ENCODE measurements at places on chromosomes 3 and 15. TPM values are rescaled to one million over a fixed set of nuclear protein-coding genes. Genes with fewer than 3 reads are reported as not detected.

DNA sequence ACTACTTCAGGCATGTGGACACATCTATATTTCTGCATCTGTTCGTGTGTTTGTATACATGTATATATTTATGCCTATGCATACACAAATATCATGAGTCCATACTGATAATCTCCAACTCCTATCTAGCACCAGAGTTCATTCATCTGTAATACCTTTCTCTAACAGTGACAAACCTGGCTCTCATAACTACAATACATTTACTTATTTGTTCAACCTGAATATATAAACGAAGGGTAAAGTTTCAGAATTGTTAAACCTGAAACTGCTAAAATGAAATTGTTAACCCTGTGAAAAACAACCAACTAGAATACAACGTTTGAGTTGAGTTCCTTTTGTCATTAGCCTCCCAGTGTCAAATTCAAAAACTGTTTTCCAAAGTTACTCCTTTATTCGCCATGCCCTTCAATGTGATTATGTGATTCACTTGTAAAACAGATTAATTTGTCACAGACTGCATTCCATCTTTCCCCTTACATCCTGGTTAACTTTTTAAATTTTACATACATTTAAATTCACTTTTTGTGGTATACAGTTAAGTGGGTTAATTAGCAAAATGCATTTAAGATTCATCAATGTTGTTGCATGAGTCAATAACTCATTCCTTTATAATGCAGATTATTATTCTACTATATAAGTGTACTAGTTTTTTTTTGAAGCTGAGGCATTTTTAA, 58.5 kb downstream of the PIK3R4 start:
- no peak for DNase-seq

The GMNC gene
- total RNA-seq, result not detected

GRCh38 chr3:27699067-27699466, 23.1 kb downstream of the EOMES start:
- DNase-seq, result no peak

DNA sequence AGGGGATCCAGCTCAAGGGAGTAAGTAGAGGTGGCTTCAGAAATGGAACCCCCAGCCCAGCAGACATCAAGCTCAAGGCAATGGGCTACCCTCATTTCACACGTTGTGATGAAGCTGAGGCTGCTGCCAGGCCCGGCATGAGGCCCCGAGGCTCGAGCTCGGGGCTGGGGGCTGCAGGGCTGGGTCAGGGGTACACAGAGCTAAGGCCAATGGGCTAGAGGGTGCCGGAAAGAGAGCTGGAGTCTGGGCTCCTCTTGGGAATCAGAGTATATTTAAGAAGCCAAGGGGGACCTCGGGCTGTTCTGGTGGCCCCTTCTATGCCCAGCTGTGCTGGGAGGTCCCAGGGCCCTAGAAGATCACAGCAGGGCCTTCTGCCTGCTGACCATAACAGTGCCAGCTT, 7.4 kb downstream of the PRSS50 start:
- no peak for DNase-seq

DNA sequence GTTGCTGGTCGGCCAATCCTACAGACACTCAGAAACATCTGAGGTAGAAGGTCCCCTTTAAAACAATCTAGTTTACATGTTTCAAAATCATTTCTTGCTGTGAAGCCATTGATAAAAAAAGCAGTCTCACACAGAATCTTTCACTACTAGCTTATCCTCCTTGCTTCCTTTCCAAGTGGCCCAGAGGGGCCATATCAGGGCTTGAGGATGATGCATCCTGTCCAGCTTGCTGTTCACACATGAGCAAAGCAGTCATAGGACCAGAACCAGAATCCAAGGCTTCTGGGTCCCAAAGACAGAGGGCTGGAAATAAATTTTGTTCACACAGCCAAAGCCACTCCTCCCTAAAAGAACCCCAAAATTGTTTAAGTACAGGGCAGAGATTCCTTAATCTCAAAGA, 9.2 kb upstream of the LYZL4 start:
- no peak for DNase-seq

- DNase-seq, result no peak
These were observed 78.6 kb downstream of the WDR49 start for GRCh38 chr3:167575000-167575600.

The INAFM2 gene
- 8.1 TPM for total RNA-seq

- DNase-seq, result peak; percentile 20
These were observed 1.4 kb downstream of the UBR1 start for GRCh38 chr15:43104426-43104825.

The PAQR5 gene
- 0.11 TPM for total RNA-seq

DNA sequence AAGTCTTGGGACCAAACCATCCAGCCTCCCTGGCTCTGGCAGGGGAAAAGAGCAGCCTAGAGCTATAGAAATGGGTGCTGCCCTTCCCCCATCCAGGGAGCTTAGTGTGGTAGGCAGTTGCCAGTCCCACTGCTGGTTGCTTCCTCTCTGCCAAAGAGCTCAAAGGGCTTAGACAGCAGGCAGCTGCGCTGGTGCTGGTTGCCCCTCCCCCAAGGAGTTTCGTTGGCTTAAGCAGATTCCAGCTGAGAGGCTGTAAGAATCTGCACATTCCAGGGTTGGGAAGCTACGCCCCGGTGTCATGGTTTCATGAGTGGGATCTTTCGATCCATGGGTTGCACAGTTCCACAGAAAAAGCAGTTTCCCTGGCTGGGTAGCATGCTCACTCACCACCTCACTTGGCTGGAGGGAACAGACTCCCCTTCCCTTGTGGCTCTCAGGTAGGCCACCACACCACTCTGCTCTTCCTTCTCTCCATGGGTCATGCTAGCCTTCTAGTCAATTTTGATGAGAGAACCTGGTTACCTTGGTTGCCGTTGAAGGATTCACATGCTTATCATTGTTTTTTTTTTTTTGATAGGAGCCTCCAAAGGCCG, 195.1 kb downstream of the EPHA6 start:
- DNase-seq, result no peak

DNA sequence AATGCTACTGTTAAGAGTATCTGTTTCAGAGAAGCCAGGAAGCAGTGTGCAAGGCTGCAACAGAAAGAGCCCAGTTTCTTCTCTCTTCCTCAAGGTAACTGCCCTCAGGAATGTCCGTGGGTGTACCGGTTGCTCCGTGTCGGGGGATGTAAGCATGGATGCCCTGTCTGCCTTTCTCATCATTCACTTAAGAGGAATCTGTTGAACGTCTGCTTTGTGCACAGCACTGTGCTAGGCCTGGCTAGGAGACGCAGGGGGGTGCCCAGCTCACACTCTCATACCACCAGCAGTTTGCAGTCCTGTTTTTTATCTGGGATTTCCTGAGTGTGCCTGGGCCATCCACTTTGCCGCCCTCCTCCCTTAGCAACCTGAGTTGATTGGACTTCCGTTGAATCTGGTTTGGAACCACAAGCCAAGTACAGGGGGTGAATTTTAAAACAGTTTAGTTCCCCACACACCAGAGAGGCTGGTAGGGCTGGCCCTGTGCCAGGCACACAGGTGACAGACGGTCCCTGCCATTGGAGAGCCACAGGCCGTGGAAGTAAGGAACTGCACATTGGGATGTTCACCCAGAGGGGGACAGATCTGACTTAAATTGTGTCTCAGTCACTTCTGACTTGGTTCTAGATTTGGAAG, 11.2 kb downstream of the BOC start:
- DNase-seq, result no peak

DNA sequence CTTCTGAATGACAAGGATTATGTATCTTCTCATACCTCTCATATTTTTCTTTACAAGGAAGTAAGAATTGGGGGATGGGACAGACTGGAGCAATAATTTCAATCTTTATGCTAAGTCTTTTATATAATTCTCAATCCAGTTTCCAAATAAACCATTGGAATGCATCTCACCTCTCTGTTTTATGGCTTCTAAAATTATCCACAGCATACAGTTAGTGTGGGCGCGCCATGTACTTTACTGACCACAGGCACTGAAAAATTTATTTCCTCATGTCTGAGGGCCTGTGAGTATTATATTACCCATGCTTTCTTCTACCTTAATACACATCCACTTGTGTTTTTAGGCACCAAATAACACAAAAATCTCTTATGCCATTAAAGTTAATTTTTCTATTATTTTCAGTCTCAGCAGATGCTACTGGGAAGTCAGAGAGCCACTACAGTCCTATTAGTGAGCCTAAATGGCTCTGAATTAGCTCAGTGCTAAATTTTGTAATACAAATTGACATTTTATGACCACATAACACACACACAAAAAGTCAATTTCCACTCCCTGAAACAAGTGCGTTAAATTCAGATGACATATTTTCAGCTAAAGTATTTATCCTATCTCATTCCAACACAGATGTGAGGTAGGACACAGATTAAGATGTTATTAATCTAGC, 39.3 kb downstream of the SLITRK3 start:
- DNase-seq, result no peak

- DNase-seq, result no peak
These were observed 47.6 kb upstream of the MEF2A start for GRCh38 chr15:99518191-99518590.

GRCh38 chr15:80404057-80404760, at the start of gene ARNT2:
TSS of gene ARNT2 (plus strand) at chr15:80404382. CDS start at chr15:80404516, 134 bp downstream.
- no peak for DNase-seq

The SLC28A2 gene
- 0.08 TPM for total RNA-seq

DNA sequence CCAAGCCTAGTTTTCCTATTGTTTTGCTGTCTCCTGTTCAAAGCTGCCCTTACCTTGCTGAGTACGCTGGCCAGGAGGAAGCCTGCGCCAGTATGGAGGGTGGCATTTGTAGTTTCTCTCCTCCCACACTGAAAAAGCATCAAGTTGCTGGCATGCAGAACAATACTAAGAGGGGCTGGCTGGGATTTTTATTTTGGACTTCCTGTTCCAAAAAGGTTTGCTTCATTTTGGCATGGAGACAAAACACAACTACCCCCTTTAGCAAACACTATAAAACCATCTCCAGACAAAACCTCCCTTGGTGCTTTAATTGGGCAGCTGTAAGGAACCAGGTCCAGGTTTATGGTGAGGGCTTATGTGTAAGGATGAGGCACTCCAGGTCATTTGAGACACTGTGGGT, 457.6 kb downstream of the PDCD6IP start:
- no peak for DNase-seq

DNA sequence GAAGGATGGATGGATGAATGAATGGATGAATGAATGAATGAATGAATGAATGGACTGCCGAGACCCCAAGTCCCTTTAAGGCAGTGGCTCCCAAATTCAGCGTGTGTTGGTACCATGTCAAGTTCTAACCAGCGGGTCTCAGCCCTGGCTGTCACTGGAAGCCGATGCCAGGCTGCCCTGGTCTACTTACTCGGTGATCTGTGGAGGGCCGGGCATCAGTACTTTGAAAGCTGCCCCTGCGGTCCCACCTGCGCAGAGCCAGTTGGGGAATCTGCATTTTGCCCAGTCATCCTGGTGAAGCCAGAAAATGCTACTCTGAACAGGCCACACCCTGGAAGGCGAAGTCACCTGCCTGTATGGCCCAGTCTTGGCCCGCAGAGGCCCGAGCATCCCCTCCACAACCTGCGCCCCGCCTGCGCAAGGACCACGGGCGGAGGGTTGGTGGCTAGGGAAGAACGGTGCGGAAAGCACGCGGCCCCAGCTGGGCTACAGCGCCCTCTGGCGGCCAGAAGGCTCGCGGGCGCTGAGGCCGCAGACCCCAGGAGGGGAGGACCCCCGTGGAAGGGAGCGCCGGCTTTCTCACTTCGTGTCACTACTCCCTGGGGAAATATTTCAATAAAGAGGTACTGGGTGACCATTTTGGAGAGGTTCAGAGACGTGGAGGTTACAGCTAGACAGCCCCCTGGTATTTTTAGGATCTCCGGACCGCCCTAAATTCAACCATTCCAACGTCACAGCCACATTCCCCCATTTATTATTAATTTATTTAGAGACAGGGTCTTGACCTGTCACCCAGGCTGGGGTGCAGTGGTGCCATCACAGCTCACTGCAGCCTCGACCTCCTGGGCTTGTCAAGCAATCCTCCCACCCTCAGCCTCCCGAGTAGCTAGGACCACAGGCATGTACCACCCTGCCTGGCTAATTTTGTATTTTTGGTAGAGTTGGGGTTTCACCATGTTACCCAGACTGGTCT, 34.9 kb downstream of the PRKCD start:
- DNase-seq, result no peak

GRCh38 chr3:38136393-38136776, 542 bp downstream of the ACAA1 start:
- DNase-seq, result no peak

The PDZRN3 gene
- total RNA-seq, result not detected

DNA sequence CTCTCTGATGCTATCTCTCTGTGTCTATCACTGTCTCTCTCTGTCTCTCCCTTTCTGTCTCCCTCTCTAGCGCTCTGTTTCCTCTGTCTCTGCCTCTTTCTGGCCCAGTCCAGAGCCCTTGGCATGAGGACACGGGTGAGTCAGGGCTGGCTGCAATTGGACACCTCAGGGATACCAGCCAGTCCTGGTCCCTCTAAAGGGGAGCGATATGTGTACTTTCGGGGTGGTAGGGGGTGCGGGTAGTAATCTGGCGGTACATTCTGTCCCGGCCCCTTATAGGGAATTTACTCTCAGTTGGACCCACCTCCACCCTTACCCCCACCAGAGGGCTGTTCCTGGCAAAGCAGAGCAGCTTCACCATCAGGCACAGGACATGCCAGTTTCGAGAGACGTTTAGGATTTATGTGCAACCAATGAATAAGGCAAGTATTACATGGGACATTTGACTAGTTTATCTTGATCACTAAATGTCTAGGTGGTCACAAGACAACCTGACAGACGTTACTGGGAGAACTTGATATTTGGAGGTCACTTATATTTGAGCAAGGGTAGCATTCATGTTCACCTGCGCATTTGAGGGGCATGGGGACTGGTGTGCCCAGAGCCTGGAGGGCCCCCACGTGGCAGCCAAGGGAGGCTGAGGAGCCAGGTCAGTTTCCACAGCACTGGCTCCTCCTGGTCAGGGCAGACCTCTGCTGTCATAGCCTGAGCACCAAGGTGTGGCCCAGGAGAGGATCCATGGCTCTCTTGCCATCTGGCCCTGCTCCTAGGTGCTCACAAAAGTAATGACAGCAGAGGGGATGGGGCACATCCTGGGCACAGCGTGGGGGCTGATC, 256.1 kb downstream of the PLCL2 start:
- no peak for DNase-seq

DNA sequence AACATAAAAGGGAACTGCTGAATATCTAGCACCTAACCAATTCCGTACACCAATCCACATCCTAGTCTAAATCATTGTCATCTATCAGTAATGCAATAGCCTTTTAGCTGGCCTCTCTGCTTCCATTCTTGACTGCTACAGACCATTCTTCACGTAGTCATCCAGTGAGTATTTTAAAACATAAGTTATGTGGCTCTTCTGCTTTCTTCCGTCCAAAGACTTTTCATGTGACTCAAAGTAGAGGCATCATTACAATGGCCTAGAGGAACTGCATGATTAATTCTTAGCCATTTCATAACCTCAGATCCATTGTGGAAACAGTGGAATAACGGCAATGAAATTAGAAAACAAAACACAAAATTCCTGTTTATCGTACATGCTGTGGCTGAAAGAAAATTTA, 88.9 kb upstream of the CBLB start:
- no peak for DNase-seq

The DAZL gene
- not detected for total RNA-seq

DNA sequence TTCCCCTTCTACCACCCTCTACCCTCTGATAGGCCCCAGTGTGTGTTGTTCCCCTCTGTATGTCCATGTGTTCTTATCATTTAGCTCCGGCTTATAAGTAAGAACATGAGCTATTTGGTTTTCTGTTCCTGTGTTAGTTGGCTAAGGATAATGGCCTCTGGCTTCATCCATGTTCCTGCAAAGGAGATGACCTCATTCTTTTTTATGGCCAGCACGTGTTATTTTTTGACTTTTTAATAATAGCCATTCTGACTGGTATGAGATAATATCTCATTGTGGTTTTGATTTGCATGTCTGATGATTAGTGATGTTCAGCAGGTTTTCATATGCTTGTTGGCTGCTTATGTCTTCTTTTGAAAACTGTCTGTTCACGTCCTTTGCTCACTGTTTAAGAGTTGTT, 63.1 kb upstream of the NPHP3 start:
- no peak for DNase-seq

The TMCO5A gene
- total RNA-seq, result not detected

Data from HepG2 (cell line).